ENCODE measurements at places on chromosomes 16 and 17.

DNA sequence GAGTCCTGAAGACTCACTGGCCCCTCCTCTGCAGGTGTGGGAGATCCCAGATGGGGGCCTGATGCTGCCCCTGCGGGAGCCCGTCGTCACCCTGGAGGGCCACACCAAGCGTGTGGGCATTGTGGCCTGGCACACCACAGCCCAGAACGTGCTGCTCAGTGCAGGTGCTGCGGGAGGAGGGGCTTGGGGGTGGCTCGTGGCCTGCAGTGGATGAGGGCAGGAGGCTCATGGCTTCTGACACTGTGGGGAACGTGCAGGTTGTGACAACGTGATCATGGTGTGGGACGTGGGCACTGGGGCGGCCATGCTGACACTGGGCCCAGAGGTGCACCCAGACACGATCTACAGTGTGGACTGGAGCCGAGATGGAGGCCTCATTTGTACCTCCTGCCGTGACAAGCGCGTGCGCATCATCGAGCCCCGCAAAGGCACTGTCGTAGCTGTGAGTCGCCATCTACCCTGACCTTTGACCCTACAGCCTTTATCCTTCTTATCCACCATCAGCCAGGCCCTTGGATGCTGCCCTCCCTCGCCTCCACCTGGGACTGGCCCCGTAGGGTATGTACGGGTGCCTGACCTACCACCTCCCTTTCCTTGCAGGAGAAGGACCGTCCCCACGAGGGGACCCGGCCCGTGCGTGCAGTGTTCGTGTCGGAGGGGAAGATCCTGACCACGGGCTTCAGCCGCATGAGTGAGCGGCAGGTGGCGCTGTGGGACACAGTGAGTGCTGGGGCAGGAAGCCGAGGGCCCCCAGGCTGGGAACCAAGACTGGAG is 3.6 kb downstream of the CORO1A start:
- no peak for DNase-seq

GRCh38 chr16:9327253-9327652 is 235.8 kb downstream of the HAPSTR1 start:
- DNase-seq, result no peak

DNA sequence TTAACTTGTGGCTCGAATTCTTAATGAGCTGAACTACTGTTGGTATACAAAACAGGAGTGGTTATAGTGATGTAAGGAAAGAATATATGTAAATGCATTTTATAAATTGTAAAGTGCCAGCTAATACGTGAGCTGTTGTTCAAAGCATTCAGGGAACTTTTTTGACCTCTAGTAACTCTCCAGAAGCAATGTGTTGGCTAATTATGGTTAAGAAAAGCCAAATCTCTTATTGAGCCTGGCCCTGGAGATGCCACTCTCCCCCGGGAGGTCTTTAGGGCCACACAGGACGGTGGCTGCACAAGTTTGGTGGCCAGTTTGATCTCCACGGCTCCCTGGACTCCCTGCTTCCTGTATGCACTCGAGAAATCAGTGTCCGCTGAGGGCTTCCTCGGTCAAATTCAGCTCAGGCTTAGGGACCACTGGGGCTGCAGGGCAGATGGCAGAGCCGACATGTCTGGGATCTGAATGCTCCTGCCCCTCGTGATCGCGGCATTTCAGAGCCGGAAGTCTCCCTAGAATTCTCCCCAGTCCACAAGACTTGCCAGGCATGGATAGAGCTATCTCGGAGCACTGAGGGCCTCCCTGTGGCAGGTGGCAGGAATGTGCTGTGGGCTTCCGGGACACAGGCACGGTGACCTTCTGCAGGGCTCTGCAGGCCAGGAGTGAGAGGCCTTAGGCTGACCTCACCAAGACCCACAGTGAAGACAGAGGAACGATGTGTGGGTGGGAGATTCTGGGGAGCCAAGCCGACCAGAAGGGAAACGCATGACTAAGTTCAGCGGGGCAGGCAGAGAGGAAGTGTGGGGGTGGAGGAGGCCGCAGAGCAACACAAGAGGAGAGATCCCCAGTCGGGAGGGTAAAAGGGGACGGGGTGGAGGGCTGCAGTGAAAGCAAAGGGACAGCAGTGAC is 18.6 kb upstream of the PITPNM3 start:
- no peak for DNase-seq

GRCh38 chr16:65688301-65688700 is 566.4 kb upstream of the CDH11 start:
- DNase-seq, result no peak

GRCh38 chr17:18093616-18094408 is 6.1 kb downstream of the DRG2 start:
- no peak for DNase-seq

DNA sequence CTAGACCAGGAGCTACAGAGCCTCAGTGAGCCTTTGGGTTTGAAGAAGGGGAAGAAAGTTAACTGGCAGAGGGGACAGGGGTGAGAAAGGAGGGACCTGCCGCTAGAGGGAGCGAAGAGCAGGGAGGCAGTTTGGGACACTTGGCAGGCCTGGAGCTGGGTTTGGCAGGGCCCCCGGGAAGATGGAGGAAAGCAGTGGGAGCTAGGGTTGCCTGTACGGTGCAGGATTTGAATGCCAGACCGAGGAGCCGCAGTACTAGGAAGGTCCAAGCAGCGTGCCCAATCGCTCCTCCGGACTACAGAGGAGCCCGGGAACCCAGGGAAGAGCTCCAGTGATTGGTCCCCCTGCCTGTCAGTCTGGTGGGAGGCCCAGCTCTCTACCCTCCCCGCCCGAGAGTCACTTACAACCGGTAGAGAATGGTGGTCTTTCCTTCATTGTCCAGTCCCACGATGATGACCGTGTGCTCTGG is 1.3 kb downstream of the ARL5C start:
- DNase-seq, result no peak

- no peak for DNase-seq
Measured at GRCh38 chr16:88516601-88517061, 53.6 kb upstream of the ZC3H18 start.

All from NCI-H1417 treated with DMSO at 0.1 percent for 48 hours (cell line).